ENCODE measurements at places on chromosomes 5 and 9. TPM values are rescaled to one million over a fixed set of nuclear protein-coding genes. Genes with fewer than 3 reads are reported as not detected.

Gene LRRC19
- not detected for polyA plus RNA-seq

Gene EMB
- 22.3 TPM for polyA plus RNA-seq

- no peak for DNase-seq
Observed at GRCh38 chr5:86880344-86880743, 262.6 kb downstream of the COX7C start.

GRCh38 chr9:70760228-70760627, 345.8 kb upstream of the KLF9 start:
- no peak for DNase-seq

GRCh38 chr5:127774221-127774620, 71.0 kb downstream of the CCDC192 start:
- no peak for DNase-seq

Measured in foreskin keratinocyte (primary cell).